Chondrocyte (in vitro differentiated cells): ENCODE measurements at places on chromosomes 1 and 21.

DNA sequence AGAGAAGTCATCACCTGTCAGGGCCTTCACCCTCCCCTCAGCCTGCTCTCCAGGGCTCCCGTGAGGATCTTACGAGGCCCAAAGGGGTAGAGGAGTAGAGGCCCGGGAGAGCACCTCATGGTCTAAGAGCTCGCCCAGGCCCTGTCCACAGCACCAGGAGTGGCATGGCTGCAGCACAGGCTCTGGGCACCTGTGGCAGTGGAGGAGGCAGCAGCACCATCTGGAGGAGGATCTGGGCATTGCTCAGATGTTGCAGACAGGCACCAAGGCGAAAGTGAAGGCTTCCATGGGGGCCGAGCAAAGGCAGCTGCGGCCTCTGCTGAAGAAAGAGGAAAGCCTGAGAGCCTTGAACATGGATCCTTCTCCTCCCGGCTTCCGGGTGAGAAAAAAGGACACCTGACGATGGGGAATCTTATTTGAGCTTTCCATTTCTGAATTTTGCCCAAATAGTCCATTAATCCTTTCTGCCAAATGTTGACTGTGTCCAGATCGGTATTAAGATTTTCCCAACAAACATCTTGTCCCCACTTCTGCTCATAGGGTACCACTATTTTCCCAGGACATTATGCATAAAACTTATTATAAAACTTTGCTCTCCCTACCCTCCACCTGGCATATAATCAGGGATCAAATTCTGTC lies 604.7 kb downstream of the PTPRC start:
- no peak for DNase-seq

DNA sequence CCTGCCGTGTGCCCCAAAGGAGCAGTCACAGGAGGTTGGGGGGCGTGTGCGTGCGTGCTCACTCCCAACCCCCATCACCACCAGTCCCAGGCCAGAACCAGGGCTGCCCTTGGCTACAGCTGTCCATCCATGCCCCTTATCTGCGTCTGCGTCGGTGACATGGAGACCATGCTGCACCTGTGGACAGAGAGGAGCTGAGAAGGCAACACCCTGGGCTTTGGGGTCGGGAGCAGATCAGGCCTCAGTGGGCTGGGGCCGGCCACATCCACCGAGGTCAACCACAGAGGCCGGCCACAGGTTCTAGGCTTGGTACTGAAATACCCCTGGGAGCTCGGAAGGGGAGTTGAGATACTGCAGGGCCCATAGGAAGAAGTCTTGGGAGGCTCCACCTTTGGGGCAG lies 23.5 kb downstream of the COL6A1 start:
- DNase-seq: peak; percentile 70

- no peak for DNase-seq
These were observed 247.7 kb downstream of the CAMTA1 start for GRCh38 chr1:7032992-7033391.

DNA sequence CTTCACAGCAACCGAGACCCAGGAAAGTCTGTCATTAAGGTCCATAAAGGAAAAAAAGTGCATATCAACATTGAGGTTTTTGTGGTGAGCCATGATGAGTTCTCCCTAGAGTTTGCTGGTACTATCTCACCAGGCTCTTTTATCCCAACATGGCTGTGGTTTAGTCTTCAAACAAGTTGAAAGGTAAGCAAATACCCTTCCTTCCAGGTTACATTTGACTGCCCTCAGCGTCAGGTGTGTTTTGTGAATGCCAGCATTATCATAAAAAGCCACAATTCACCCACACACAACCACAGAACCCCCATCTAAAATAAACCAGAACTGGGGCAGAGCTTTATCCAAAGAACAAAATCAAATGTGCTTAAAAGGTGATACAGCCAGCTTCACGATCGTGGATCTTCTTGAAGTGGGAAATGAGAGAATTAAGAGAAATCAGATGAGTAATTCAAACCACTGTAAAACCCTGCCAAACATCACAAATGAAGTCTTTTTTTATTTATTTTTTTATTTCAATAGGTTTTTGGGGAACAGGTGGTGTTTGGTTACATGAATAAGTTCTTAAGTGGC lies 64.7 kb downstream of the SETD4 start:
- no peak for DNase-seq

DNA sequence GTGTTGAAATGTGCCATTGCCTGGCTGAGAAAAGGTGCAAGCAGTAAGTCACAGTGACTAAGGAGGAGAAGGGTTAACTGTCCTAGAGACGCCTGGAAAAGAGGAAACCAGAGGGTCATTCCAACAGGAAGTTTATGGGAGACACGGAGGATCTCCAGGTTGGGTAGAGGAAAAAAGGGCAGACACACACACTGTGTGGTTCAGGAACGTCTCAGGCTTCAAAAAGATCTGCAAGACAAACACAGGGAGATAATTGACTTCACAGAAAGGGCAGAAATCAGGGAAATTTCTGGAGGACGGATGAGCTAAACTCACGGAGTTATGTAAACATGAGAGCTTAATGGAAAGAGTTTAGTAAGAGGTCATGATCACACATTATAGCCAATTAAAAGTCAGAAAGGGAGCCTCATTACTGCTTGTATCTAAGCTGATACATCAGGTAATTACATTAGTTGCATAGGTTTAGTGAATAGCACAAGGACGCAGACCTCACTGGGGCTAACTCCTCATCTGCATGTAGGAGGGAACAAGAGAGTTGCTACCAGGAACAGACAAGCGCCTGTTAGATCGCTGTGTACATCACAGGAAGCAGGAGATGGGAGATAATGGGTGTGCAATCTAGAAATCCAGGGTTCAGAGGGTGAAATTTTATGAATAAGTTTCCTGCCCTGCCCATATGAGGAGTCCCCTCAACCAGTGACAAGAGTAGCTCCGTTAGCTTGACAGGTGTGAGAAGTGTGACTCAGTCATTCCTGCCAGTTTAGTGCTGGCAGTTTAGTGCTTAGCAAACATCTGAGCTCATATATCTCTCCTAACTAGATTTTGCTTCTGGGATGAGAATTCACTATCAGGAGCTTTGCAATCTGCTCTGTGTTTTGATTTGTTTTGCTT lies 96.6 kb upstream of the TNR start:
- no peak for DNase-seq

- DNase-seq: no peak
These were observed 5.2 kb upstream of the AHDC1 start for GRCh38 chr1:27609210-27609555.

- DNase-seq: no peak
These were observed 51.9 kb upstream of the SYNC start for GRCh38 chr1:32754317-32755097.

DNA sequence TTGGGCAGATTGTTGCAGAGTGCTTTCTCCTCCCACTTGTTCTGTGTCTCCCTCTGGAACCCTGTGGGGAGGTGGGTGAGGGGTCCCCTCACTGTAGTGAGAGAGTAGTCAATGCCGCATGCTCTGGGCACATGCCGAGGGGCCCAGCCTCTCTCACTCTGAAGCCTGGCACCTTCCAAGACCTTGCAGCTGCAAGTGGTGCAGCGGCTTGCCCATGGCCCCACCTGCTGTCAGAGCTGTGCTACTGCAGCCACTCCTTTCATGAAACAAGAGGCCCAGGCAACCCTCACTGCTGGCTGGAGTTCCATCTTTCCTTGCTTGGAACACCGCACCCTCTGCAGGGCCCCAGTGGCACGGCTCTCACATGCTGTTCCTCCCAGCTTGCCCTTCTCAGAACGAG lies 58.4 kb upstream of the COL6A1 start:
- no peak for DNase-seq

GRCh38 chr1:245086389-245086969 lies 68.3 kb upstream of the KIF26B start:
- no peak for DNase-seq

DNA sequence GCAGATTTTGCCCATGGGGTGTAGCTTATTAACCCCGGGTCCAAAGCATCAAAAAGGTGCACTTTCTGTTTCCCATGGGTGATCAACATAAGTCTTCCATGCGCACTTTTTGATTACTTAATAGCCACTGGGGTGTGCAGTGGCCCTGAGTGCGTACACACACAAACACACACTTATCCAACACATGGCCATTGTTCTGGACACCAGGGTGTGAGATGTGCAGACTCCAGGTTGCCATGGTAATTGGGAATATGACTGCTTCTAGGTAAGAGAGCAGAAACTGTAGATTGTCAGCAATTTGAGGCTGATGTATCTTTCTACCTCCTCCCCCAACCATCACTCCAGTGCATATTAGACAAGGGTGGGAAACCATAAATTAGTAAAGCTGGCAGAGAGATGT lies 68.8 kb downstream of the MAB21L3 start:
- DNase-seq: no peak

DNA sequence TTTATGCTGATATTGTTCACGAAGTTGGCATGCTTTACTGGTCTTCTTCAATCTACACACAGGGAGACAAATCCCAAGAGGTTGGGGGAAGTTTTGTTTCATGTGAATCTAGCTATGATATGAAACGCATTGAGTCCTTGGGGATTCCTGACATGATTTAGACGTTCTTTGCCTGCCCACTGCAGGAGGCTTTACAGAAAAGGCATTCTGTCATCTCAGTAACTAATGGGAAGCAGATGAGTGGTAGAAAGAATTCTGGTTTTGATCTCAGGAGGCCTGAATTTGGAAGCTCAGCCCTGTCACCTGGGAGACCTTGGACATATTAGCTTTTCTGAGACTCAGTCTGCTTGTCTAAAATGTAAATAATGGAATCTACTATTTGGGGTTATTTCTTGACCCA lies 383.0 kb upstream of the NFIA start:
- no peak for DNase-seq

DNA sequence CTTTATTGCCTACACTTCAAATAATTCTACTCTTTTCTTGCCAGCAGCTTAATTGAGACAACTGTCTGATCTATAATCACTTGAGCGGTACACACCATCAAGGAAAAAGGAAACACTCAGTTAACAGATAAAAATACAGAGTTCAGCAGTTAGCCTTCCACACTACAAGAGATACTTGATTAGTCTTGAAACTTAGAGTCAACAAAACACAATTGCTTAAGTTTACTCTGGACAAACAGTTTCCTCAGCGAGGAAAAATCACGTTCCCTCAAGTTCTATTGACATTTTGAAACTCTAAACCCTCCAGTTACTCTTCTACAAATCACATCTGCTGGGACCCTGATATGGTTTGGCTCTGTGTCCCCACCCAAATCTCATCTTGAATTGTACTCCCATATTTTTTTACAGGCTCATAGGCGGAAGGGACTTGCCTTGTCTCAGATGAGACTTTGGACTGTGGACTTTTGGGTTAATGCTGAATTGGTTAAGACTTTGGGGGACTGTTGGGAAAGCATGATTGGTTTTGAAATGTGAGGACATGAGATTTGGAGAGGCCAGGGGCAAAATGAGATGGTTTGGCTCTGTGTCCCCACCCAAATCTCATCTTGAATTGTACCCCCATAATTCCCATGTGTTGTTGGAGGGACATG lies 140.4 kb downstream of the CDC7 start:
- DNase-seq: no peak

DNA sequence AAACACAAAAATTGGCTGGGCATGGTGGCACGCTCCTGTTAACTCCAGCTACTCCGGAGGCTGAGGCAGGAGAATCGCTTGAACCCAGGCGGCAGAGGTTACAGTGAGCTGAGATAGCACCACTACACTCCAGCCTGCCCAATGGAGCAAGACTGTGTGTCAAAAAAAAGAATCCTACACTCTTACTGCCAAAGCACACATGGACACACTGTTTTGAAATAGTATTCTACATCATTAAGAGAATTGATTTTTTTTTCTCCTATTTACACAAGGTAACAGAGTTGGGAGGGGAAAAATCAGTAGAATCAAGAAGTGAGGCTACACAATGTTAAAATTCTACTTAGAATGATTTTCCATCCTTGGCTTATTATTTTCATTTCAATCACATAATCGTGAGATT lies 42.1 kb upstream of the SDC3 start:
- no peak for DNase-seq

DNA sequence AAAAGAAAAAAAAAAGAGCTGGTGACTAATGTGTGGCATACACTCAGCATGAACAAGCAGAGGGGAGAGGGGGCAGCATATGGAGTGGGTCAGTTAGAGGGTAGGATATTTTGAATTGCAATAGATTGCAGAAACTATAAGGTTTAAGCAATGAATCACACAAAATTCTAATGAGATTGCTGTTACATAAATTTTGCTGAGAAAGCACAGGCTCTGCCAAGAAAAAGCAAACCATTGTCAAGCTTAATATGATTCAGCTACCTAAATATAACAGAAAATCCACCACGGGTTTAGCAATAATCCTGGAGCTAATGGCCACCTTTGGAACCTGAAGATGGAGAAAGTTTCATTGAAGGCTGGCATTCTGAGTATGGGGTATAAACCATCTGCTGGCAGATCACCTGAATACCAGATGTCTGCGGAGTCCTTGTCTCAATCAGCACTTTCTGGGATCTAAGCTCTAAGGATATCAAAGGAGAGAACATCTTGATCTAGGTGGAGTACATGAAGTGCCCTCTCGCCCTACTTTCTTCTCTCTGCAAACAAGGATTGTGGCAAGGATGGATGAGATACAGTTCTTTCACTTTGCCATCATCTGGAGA lies 30.3 kb upstream of the ANGPTL7 start:
- DNase-seq: no peak

GRCh38 chr1:32817815-32818786 lies 648 bp downstream of the S100PBP start:
- no peak for DNase-seq

- peak; percentile 40 for DNase-seq
These were observed 1.0 kb upstream of the TSPEAR start for GRCh38 chr21:44712203-44713028.

DNA sequence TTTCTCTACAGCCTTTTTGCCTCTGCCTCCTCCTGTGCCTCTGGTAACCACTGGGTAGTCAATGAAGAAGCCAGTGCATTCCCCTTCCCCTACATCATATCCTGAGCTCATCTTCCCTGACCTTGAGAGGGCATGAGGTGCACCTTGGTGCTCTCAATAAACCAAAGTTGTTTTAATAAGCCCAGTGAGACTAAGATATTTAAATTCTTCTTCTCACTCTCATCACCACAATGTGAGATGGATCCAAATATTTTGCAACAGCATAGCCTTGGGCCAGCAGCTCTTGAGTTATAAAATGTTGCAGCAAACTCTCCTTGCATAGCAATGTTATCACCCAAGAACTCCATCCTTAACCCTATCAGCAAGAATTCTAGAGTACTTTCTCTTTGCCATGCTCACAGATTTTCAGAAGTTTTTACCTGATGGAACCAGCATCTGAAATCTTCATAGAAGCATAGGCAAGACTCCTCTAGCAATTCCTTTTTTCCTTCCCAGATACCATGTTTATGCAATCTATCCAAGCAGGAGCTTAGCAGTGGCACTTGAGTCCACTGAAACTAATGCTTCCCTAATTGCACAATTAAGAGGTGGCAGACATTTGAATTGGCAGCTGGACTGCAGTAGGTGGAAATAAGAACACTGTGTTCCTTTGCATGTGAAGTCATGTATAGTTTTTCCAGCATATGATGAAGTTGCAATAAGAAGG lies 36.8 kb downstream of the CDC7 start:
- no peak for DNase-seq
